ENCODE measurements at places on chromosomes 5 and 9.

DNA sequence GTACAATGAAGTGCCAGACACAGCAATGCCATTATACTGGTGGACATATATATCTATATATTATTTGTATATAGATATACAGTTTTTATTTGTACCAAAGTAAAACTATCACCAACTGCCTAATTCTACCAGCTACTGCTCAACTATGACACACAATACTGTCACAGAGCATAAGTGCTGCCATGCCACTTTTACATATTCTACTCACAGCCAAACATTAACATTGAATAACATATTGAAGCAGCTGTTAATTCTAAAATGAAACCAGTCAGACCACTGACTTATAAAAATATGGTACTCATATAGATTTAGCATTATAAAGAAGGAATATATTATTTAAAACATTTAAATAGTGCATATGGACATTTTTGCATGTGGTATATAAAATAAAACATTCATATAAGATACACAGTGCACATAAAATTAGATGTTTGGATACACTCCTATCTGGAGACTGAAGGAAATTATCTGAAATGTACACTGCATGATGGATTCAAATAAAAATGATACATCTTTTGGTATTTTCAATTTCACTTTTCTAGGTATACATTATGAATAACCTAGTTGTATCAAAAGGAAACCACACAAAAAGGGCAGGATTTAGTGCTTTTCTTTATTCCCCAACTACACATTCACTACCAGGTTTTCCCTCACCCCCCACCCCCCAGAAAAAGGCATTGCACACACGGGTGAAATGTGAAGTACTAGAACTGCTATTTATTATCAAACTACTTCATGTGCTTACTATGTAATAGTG lies 48.9 kb downstream of the PKD2L2 start:
- DNase-seq: no peak

- DNase-seq: no peak
Measured at GRCh38 chr5:13403351-13403750, 541.1 kb downstream of the DNAH5 start.

GRCh38 chr9:130639866-130640555 lies 24.4 kb upstream of the PRDM12 start:
- no peak for DNase-seq

GRCh38 chr9:97889941-97890887 lies 32.1 kb downstream of the TRMO start:
- DNase-seq: peak; percentile 37

- DNase-seq: no peak
Measured at GRCh38 chr5:115022303-115022702, 147.4 kb downstream of the TRIM36 start.

- no peak for DNase-seq
Measured at GRCh38 chr5:153572411-153573145, 82.1 kb downstream of the GRIA1 start.

GRCh38 chr9:20043461-20043860 lies 254.6 kb upstream of the SLC24A2 start:
- DNase-seq: no peak

DNA sequence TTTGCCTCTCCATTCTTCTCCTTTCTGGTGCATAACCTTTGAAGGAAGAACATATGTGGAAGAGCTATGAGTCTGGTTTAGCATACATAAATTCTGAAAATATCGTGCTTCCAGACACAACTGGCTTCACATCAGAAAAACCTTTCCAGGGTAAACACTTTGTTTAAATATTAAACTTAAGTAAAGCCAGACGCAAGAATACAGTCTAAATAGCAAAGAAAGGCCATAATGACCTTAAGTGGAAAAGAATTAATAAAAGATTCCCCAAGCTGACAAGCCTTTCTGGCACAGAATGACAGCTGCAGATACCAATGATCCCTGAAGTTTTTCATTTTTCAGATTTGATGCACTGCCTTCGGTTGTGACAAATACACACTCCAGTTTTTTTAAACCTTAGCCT lies 13.5 kb upstream of the TSSK1B start:
- DNase-seq: no peak

GRCh38 chr9:92756792-92757191 lies 7.8 kb downstream of the BICD2 start:
- no peak for DNase-seq

DNA sequence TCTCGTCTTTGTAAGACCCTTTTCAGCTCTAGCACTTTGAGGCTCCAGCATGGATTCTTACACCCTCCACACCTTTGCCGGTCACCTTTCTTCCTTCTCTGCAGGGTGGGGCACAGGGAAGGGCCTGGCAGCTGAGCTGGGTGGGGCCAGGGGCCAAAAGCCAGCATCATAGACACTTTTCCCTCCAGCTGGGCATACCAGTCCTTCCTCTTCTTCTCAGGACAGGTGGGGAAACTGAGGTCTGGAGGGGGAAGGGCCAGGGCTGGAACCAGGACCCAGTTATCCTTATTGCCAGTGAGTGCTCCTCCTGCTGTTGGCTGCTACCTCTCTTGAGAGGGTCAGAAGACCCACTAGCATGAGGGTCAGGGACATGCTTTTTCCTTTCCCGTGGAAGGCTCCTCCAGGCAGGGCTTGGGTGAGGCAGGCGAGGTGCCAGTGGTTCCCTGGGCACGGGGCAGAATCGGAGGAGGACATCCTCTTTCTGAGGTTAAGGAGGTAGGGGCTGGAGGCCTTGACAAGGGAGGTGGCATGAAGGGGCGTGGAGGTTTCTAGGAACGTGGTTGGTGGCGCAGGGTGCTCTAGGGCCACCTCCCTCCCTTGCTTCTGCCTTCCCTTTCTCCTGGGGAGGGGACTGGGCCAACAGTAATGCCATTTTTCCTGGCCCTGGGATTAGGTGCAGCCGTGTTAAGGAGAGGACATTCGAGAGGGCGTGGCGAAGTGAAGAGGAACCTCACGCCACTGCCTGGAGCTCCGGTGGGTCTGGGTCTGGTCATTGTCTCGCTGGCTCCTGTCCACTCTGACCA lies at the start of gene NDST1:
Gene NDST1, plus strand, starts transcription at position 658 of the 803 bp plus-strand sequence. CDS start 13,124 bp downstream, outside the sequence.
- no peak for DNase-seq

DNA sequence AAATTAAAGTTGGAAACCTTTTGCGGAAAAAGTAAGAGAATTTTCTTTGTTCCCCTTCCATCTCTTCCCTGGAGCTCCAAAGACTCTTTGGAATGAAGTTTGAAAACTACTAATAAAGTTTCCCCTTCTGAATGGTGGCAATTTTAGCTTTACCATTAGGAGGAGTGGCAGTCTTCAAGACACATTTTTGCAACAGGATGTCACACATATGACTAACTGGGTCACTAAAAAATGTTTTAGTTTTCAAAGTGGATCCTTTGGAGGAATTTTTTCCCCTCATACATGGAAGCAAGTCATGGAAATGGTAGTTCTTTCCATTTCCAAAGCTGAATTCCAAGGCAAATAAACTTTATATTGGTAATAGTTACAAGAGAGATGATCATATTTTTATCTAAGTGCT lies 15.6 kb downstream of the FBXO4 start:
- no peak for DNase-seq

- no peak for DNase-seq
Measured at GRCh38 chr9:130382096-130382495, 62.7 kb upstream of the ASS1 start.

- DNase-seq: no peak
Measured at GRCh38 chr9:137634016-137634415, 15.2 kb downstream of the EHMT1 start.

DNA sequence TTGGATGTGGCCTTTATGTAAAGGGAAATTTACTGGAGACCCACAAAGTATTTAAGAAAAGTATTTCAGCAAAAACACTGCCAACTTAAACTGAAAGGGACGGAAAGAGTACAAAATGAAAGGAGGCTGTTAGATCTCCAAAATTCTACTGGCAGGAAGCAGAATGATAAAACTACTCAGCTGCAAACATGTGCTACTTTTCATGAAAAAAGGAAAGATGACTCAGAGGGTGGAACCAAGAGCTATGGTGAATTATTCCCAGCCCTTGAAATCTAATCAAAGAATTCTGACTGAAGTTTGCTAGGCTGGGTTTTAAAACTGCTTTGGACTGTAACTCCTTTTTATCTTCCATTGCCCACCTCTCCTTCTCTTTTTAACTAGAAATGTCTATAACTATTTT lies 58.6 kb upstream of the ZBED3 start:
- no peak for DNase-seq

GRCh38 chr9:2593744-2594143 lies 27.8 kb upstream of the VLDLR start:
- DNase-seq: no peak

- DNase-seq: no peak
Measured at GRCh38 chr9:137575716-137576411, 2.9 kb downstream of the DPH7 start.

- no peak for DNase-seq
Measured at GRCh38 chr9:69822116-69822750, 1.6 kb downstream of the CFAP95 start.

- DNase-seq: no peak
Measured at GRCh38 chr9:127446713-127447415, 4.3 kb downstream of the RPL12 start.

DNA sequence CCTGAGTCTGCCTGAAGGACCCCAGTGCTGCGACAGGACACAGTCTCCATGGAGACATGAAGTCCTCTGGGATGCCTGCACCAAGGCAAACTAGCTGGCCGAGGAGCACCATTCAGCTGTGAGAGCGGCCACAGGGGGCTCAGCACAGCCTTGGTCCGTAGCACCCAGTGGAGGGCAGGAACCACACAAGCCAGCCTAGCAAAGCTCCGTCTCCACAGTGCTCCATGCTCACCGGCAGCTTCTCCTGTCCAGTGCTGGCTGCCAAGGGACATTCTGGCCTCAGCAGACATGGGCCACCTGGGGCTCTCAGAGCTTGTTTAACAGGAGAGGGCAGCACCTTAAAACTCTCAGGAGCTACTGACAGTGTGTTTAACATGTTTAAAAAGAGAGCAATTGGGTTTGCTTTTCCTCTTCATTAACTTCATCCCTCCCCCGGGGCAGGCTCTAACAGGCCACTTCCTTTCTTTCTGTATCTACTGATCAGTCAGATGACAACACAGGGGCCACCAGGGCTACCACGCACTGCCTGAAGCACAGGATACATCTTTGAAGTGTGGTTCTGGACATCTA lies 57.0 kb downstream of the SECISBP2 start:
- DNase-seq: no peak
